M059J (cell line): ENCODE measurements at places on chromosomes 2 and 18.
A peak's percentile ranks its signal among the peaks of the same experiment; 100 is the strongest.

- DNase-seq, result no peak
Observed at GRCh38 chr2:25854613-25855012, 23.7 kb downstream of the ASXL2 start.

- no peak for DNase-seq
Observed at GRCh38 chr2:215808996-215809395, 204.4 kb downstream of the MREG start.

- peak; percentile 26 for DNase-seq
Observed at GRCh38 chr2:105328281-105329196, 996 bp downstream of the TGFBRAP1 start.

GRCh38 chr2:217920879-217921603 is 81.8 kb downstream of the TNS1 start:
- peak; percentile 78 for DNase-seq

GRCh38 chr2:66813525-66813924 is 378.6 kb downstream of the MEIS1 start:
- DNase-seq, result no peak

DNA sequence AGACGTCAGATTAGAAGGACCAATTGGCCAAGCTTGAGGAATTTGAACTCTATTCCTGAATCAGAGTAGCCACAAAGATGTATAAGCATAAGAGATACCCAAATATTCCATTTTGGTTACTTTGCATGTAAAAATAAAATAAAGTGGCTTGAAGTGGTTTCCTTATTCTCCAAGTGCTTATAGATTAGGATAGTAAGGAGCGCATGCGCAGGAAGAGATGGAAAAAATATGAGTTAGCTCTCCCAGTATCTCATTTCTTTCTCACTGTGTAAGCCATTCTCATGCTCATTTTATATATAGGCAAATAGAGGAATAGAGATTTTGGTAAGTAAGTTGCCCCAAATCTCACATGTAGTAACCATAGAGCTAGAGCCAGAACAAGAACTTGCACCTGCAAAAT is 241.3 kb downstream of the SETBP1 start:
- no peak for DNase-seq

GRCh38 chr2:197205585-197206215 is 104.9 kb downstream of the ANKRD44 start:
- DNase-seq, result no peak

- no peak for DNase-seq
Observed at GRCh38 chr2:167599219-167599618, 648.2 kb downstream of the STK39 start.

DNA sequence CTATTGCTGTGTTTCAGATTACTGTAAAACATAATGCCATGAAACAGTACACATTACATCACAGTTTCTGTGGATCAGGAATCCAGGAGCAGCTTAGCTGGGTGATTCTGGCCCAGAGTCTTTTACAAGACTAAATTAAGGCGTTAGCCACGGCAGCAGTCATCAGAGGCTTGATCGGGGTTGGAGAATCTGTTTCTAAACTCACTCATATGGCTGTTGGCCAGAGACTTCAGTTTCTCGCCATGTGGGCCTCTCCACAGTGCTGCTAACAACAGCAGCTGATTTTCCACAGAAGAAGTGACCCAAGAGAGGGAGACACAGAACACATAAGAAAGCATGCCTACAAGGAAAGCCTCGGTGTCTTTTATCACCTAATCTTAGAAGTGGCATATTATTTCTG is 89.2 kb upstream of the MYO3B start:
- no peak for DNase-seq

GRCh38 chr2:64982311-64982857 is 6.8 kb upstream of the SLC1A4 start:
- DNase-seq, result no peak

DNA sequence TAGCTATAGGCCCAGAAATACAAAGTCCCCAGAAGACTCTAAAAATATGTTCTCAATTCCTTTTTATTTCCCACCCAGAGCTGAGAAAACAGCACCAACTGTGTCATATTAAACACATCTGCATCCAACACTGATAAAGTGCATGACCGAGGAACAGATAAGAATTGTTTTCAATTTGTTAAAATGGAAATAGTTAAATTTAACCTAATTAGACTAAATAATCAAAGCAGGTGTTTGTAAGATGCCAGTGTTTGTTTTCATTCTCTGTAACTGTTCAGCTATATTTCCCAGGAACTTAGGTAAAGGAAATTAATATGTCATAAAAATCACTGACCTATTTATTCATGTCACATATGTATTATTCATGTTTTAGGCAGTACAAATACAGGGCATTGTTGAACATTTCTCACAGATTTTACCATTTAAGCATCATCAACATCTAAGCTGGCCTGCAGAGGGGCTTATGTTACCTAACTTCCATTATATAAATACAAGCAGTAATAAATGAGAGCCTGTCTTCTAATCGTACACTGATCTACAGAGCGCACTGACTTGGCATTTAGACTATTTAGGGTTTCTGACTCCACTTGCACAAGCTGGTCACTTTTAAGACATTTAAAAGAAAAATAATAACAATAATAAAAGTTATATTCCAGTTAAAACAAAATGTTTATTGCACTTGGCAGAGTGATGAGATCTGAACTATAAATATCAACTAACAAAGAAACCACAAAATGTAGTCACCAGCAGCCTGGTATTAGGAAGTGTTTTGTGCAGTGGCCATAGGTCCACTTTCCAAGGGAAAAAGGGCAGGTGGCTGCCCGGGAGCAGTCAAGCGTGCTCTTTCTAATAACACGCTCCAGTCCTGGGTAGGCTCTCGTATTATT is 86.6 kb upstream of the ZFP36L2 start:
- peak; percentile 93 for DNase-seq

DNA sequence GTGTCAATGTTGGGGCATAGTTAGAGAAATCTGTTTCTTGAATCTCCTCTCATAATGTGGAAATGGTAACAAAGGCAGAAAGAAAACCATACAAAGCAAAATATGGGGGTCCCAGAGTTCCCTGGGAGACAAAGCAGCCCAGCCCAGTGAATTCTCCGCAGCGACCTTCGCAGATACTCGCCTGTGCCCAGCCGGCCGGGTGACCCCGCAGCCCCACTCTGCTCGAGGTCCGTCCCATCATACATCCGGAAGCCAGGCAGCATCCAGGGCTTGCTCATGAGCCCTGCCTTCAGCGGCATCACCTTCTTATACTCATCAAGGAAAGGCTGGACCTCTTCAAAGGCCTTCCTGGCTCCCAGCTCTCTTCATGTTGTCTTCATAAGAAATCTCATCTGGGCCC is 774.8 kb upstream of the ID2 start:
- no peak for DNase-seq
